ENCODE measurements at places on chromosomes 5 and 9. TPM values are rescaled to one million over a fixed set of nuclear protein-coding genes. Genes with fewer than 3 reads are reported as not detected.

PHF24 gene
- 0.48 TPM for total RNA-seq

DNA sequence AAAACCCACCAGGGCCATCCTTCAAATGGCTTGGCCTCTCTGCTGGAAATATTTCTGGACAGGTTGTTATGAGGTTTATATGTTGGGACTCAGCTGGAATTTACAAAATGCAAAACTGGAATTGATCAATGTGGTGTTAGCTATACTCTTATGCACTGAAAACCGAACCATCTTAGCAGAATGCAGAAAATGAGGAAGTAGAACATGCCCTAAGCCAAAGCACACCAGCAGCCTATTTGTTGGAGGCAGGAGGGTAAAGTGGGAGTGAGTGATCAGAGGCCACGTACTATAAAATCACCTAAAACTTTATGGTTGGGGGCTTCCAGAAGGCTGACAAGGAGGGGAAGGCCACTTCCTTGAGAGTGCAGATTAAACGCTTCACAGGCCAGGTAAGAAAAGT, 63.6 kb upstream of the C5orf63 start:
- ATAC-seq, result no peak

DNA sequence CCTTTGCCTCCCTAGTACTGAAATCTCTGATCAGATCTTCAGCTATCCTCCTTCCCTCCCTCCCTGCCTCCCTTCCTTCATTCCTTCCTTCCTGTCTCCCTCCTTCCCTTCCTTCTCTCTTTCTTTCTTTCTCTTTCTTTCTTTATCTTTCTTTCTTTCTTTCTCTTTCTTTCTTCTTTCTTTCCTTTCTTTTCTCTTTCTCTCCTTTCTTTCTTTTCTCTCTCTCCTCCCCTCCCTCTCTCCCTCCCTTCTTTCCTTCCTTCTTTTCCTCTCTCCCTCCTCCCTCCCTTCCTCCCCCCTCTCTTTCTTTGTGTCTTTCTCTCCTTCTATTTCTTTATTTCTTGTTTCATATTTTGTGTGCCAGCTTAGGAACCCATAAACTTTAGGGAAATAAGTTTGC, 23.9 kb upstream of the ANKRD55 start:
- no peak for ATAC-seq

DNA sequence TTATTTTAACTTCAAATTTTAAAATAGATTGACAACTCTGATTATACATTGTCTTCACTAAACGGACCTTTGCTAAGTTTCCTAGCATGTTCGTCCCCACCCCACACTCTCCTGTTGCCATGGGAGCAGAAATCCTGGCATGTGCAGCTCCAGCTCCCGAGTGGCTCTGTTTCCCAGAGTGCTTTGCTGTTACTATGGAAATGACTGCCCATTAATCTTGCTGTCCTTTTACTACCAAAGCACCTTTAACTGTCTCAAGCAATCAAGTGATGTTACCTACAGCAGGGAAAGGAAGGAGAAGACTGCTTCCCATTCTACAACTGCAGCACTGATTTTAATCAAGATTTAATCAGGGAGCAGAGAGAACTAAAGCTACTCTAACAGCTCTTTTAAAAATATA, 212.0 kb upstream of the KIF2A start:
- ATAC-seq, result no peak

GABRA1 gene
- total RNA-seq, result not detected

- no peak for ATAC-seq
These were observed 107.6 kb upstream of the PHYKPL start for GRCh38 chr5:178340187-178340586.

TLX3 gene
- total RNA-seq, result not detected

PTGR1 gene
- 101 TPM for total RNA-seq

- no peak for ATAC-seq
These were observed 455.3 kb upstream of the PTGER4 start for GRCh38 chr5:40224421-40224820.
